ENCODE measurements at places on chromosomes 5 and 9.

GRCh38 chr5:14920121-14920520, 48.5 kb upstream of the ANKH start:
- no peak for DNase-seq

DNA sequence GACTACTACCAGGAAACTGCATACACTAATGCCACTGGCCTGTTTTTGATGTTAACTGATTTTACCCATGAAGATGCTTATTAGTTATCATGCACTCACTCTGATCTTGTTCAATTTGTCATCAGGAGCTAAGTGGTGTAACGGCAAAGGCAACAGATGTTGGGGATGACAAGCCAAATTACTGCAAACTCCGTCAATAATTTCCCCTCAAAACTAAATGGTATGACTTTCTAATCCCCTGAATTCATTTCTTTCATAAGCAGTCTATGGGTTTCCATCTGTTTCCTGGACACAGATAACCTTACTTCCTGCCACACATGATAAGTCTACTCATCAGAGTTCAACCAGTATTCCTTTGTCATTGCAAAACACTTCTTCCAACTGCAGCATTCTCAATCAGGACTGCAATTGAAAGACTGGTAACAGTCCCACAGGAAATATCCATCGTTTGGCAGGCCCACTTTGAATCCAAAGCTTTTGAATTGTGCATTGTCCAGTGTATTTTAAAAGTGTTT, 96.2 kb upstream of the SMC2 start:
- no peak for DNase-seq

GRCh38 chr5:14267991-14268708, 125.0 kb downstream of the TRIO start:
- DNase-seq: no peak

GRCh38 chr5:174916227-174916626, 191.8 kb downstream of the MSX2 start:
- DNase-seq: no peak

GRCh38 chr9:76643399-76644117, 120.7 kb upstream of the PCA3 start:
- DNase-seq: no peak

DNA sequence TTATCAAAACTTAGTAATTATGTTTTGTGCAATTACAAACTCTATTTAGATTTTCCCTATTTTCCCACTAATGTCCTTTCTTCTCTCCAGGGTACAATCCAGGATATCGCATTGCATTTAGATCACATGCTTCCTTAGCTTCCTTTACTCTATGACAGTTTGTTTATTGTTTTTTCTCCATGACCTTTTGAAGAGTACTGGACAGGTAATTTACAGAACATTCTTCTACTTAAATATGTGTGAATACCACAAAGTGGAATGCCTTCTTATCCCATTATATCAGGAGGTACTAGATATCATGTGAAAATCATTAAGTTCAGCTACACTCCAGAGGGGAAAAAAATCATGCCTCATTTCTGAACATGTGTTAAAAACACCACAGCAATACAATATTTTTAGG, 776.6 kb upstream of the CDH9 start:
- DNase-seq: no peak
